SIG-M5 (cell line): ENCODE measurements at places on chromosomes 7 and 10.

- no peak for DNase-seq
Observed at GRCh38 chr7:5572439-5572838, 148.8 kb upstream of the TNRC18 start.

- DNase-seq = no peak
Observed at GRCh38 chr7:26153823-26154783, 2.1 kb downstream of the NFE2L3 start.

- no peak for DNase-seq
Observed at GRCh38 chr10:51020200-51020599, 54.1 kb upstream of the PRKG1 start.

DNA sequence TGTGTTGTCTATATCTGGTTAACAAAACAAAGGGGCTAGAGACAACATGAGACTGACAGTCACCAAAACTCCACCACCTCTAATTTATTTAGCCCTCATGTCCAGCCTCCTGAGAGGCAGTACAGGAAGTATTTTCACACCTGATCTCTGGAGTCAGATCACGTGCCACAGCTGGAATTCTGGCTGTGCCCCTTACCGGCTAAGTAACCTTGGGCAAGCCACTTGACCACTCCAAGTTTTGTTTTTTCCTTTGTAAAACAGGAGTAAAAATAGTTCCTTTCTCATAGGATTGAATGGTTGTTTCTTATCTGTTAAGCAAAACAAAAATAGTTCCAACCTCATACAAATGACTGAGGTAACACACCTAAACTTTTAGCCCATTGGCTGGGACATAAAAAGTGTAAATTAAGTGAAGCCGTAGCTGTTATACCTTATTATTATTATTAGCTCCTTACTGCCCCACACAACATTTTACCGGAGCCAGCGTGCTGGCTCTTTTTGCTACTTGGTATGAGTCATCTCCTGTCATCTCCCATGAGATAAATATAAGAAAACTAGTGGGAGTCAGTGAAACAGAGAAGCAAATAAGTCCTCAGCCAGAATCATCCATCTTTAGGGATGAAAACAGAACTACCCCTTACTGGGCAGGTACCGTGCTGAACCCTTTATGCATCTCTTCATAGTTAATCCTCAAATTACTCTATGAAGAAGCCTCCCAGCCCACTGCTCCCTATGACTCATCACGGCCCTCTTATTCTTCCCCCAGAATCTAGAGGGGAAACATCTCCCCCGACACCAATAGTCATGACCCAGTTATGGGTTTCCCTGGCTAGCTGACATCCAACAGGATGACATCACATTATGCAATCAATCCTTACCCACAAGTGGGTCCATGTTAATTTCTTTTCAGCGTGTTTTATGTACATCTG lies 44.9 kb downstream of the PPP1R3C start:
- DNase-seq = no peak

GRCh38 chr7:129184981-129185670 lies 3.3 kb upstream of the SMO start:
- DNase-seq = no peak

- DNase-seq = no peak
Observed at GRCh38 chr10:28541717-28542365, 8.9 kb downstream of the WAC start.

- no peak for DNase-seq
Observed at GRCh38 chr7:23191022-23191421, 9.2 kb downstream of the NUP42 start.

DNA sequence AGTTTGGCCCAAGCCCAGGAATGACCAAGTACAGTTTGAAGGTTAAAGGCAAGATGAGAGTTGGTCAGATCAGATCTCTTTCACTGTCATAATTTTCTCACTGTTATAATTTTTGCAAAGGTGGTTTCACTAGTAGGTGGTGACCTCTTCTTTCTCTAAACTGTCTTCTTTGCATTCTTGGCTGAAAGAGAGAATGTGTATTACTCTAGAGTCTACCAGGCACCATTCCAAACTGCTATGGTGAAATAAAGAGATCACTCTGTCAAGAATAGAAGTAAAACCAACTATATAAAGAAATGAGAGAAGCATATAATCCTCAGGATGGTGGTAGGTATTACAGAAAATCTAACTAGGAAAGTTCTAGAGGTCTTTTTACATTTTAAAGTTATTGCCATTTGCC lies 72.7 kb downstream of the DYNC1I1 start:
- no peak for DNase-seq

- no peak for DNase-seq
Observed at GRCh38 chr7:157266272-157266671, 70.5 kb upstream of the DNAJB6 start.

- DNase-seq = no peak
Observed at GRCh38 chr10:76311752-76312636, 880.6 kb downstream of the LRMDA start.

DNA sequence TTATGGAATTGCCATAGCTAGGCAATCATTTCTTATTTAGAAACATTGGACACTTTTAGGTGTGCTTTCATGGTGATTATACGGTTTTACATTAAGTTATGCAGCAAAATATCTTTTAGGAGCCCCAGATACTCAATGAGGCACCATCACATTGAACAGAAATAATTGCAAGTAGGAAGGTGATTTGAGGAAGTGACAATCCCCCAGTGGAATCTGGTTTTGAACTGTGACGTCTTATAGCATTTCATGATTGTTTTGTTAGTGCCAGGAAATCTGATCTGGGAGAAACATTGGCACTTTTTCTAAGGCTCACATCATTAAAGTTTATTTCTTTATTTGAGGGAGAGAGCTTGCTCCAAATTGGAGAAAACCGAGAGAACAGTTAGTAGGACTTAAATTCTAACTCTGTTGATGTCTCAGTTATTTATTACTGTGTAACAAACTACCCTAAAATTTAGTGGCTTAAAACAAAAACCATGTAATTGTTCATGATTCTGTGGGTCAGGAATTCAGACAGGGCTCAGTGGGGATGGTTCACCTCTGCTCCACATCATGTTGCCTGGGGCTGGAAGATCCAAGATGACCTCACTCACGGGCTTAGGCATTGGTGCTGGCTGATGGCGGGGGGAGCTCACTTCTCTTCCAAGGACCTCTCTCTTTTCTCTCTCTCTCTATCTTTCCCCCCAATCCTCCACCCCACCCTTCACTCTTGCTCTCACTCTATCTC lies 78.2 kb upstream of the STEAP1B start:
- no peak for DNase-seq

GRCh38 chr10:78358351-78358750 lies 324.7 kb downstream of the RPS24 start:
- DNase-seq = no peak

- no peak for DNase-seq
Observed at GRCh38 chr7:69108097-69108496, 490.2 kb upstream of the AUTS2 start.

- no peak for DNase-seq
Observed at GRCh38 chr10:111865550-111865949, 318.0 kb downstream of the GPAM start.

GRCh38 chr7:113085781-113086390 lies 741 bp downstream of the GPR85 start:
- no peak for DNase-seq

DNA sequence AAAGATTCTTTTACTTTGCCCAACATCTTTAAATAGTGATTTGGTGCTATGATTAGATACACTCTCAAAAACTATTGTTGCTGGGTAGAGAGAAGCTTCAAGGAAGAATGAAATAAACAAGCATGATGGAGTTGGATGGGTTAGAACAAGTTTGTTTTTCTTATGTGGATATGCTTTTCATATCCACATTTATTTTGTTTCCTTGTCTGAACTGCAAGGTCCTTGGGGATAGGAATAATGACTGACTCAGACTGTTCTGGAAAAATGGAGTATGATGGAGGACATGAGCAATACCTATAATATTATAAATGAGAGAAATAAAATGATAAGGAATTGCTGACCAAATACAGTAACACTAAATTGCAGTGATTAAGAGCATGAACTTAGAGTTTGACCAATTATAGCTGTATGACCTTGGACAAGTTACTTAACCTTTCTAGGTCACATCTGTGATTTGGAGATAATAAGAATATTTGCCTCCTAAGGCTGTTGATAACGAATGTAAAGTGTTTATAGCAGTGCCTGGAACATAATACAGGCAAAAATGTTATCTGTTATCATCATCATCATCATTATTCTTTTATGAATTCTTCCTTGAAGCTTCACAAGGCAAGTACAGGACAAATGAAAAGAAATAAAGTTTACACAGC lies 847.5 kb downstream of the LRMDA start:
- DNase-seq = no peak

DNA sequence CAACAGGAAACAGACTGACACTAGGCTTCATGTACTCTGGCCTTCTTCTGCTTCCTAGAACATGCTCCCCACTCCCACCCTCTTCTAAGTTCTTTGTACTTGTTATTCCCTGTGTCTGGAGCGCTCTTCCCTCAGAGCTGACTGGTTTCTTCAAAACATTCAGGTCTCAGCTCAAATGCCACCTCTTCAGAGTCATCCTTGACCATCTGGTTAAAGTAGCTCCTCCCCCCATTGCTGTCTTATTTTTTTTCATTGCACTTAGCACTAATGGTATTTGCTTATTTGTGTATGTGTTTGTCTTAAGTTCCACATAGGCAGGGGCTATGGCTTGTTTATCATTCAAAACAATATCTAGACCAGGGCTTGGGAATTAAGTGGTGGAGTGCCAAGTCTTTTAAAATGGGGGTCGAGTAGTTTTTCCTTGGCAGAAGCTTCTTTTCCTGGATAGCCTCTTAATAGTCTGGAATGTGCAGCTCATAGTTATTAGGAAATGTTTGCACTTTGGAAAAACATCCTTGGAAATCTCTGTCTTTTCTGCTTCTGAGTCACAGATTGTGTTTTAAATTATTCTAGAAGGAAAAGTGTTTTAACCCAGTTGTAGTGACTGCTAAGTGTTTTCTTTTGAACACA lies 60.0 kb downstream of the RALA start:
- DNase-seq = no peak

GRCh38 chr10:34237898-34238455 lies 577.1 kb downstream of the PARD3 start:
- no peak for DNase-seq

DNA sequence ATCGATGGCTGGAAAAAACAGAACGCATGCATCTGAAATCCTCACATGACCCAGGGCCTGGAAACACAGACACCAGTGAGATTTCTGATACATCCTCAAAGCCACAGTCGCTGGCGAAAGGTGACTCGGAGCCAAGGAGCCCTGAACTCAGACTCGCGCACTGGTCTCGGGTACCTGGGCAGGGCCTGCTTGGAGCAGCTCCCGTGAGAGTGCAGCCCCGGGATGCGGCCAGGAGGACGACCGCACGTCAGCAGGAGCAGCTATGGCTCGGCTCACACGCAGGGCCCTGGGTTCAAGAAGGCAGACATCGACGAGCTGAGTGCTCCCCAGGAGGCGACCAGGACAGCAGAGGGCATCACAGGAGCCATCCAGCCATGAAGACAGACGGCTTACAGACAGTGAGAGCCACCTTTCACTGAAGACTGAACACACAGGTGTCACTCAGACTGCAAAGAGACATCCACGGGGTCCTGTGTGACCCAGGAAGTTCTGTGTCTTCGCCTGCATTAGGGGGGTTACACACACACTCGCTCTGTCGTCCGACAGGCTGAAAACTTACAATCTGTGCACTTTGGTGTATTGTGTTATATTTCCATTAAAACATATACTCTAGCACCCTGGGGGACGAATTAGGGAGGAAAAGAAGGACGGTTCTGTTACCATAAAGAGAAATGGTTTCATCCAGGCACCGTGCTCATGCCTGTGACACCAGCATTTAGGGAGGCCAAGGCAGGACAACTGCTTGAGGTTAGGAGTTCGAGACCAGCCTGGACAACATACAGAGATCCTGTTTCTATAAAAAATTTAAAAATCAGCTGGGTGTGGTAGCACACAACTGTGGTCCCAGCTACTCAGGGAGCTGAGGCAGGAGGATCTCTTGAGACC lies 227.7 kb downstream of the MAD1L1 start:
- DNase-seq = no peak

- DNase-seq = no peak
Observed at GRCh38 chr10:68330852-68331454, 911 bp upstream of the HNRNPH3 start.

- no peak for DNase-seq
Observed at GRCh38 chr7:43586251-43586900, 3.5 kb downstream of the STK17A start.

DNA sequence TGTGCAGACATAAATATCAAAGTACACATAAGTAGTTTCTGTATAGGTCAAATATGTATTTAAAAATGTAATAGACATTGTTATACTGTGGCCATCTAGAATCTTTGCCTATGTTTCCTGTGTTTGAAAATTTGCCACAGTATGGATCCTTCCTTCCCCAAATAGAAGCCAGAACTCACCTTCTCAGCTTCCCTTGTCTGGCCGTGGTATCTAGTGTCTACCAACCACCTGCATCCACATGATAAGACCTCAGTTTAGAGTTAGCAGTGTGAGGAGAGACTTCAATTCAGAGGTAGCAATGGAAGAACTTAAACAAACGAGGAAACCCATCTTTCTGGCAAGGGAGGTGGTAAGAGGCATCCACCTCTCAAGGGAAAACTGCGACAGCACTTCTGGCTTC lies 4.9 kb downstream of the TRDMT1 start:
- DNase-seq = no peak

GRCh38 chr7:63080406-63080805 lies 918.2 kb upstream of the ZNF722 start:
- no peak for DNase-seq

DNA sequence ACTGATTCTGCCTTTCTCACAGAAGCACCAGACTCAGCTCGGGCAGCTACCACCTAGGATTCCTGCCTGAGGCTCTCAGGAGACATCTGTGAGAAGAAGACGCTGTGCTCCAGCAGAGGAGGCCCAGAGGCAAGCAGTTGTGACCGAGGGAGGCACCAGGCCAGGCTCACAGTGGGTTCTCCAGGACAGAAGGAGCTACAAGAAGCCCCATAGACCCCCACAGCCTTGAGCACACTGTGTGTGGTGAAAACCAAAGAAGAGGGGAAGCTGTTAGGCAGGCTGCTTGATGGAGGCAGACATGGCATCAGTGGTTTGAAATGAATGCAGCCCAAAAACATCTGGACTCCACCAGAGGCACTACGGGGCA lies 198.8 kb downstream of the GRID1 start:
- DNase-seq = no peak

DNA sequence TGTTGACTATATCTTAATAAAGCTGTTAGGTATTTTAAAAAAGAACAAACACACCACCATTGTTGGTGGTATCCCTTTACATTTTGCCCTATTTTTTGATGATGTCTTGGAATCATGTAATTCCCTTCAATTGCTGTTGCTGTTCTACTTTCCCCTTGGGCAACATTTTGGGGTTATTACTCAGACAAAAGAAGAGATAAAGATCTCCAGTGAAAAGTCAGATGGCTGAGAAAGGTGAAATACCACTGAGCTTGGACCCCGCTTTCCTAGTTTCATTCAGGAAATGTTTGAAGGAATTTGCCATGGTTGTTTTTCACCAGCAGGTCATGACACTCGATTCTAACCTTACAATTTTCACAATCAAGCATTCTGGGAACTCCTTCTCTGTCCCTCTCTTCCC lies 84.6 kb downstream of the MACC1 start:
- no peak for DNase-seq

DNA sequence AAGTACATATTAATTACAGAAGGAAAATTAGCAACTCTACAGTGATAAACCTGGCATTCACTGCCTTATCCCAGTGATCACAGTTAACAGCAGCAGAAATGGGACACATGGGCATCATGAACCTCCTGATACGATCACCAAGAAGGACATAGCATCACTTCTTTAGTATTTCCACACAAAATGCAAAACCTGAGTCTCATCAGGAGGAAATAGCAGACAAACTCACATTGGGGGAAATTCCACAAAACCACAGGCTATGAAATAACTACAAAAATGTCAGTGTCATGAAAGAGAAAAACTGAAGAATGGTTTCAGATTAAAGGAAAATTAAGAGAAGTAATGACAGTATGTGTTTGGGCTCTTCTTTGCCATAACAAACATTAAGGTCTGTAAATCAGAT lies 12.0 kb upstream of the PURB start:
- no peak for DNase-seq
